ENCODE measurements at places on chromosomes 11 and 22. TPM values are rescaled to one million over a fixed set of nuclear protein-coding genes. Genes with fewer than 3 reads are reported as not detected.

DNA sequence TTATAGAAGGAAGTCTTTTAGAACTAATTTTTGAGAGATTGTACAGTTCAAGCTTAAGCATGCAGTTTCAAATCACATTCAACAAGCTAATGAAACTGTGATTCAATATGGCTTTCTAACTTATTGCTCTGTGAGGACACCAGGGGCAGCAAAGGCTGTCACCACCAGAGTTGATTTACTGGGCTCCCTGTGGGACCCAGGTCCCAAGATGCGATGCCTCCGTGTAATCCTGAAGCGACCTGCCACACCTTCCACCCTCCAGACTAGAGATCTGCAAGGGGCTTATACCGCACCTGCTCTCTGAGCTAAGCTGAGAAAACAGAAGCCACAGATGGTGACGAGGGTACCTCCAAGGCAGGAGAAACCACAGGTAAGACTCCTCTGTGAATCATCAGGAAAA, 918 bp upstream of the OR51Q1 start:
- H3K4me1 ChIP-seq: no peaks in the 10 kb centered on the region
- DNase-seq: no peak
- H3K27me3 ChIP-seq: peaks cover 14% of the 10 kb centered on the region
- no peak overlapping the region for H3K4me3 ChIP-seq

GRCh38 chr11:24531528-24531927, 34.7 kb downstream of the LUZP2 start:
- H3K4me3 ChIP-seq: no peak overlapping the region
- H3K4me1 ChIP-seq: no peaks in the 10 kb centered on the region
- no peaks in the 10 kb centered on the region for H3K36me3 ChIP-seq
- no peak overlapping the region for H3K27ac ChIP-seq
- H3K27me3 ChIP-seq: no peaks in the 10 kb centered on the region

- H3K27ac ChIP-seq: no peak overlapping the region
- H3K4me1 ChIP-seq: peaks cover 10% of the 10 kb centered on the region
- peak overlapping the region; percentile 70 for H3K4me3 ChIP-seq
- peak; percentile 27 for DNase-seq
- H3K27me3 ChIP-seq: peaks cover 46% of the 10 kb centered on the region
- no peaks in the 10 kb centered on the region for H3K36me3 ChIP-seq
Observed at GRCh38 chr11:61587541-61587941, 6.7 kb upstream of the SYT7 start.

DNA sequence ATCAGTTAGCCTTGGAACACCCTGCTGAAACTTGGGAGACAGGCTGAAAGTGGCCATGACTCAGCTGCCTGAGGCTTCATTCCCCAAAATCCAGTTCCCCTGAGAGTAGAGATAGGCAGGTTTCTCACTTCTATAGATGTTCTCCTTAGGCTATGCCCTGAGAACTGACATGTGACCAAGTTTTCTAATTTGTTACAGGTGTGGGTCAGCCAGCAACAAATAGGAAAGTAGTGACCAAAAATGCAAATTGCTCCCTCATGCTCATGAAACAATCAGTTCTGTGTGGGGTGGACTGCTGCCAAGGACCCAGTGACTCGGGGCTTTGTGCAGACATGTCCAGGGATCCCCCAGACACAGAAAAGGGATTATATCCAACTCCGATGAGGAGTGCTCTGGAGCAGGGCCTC, 7.3 kb upstream of the CCDC15 start:
- DNase-seq: no peak
- peaks cover 10% of the 10 kb centered on the region for H3K36me3 ChIP-seq
- H3K4me3 ChIP-seq: no peak overlapping the region
- H3K4me1 ChIP-seq: peaks cover 20% of the 10 kb centered on the region
- no peak overlapping the region for H3K27ac ChIP-seq

- no peaks in the 10 kb centered on the region for H3K27me3 ChIP-seq
- no peaks in the 10 kb centered on the region for H3K4me1 ChIP-seq
- no peak for DNase-seq
- H3K36me3 ChIP-seq: no peaks in the 10 kb centered on the region
- no peak overlapping the region for H3K4me3 ChIP-seq
Observed at GRCh38 chr11:100269516-100269915, 417.6 kb upstream of the ARHGAP42 start.

- DNase-seq: no peak
- no peaks in the 10 kb centered on the region for H3K36me3 ChIP-seq
- peaks cover 46% of the 10 kb centered on the region for H3K4me1 ChIP-seq
- H3K4me3 ChIP-seq: no peak overlapping the region
Observed at GRCh38 chr22:24289114-24289513, 18.5 kb downstream of the SPECC1L start.

- no peaks in the 10 kb centered on the region for H3K27me3 ChIP-seq
- H3K27ac ChIP-seq: no peak overlapping the region
- DNase-seq: no peak
Observed at GRCh38 chr11:14331476-14332136, 27.4 kb downstream of the RRAS2 start.

DNA sequence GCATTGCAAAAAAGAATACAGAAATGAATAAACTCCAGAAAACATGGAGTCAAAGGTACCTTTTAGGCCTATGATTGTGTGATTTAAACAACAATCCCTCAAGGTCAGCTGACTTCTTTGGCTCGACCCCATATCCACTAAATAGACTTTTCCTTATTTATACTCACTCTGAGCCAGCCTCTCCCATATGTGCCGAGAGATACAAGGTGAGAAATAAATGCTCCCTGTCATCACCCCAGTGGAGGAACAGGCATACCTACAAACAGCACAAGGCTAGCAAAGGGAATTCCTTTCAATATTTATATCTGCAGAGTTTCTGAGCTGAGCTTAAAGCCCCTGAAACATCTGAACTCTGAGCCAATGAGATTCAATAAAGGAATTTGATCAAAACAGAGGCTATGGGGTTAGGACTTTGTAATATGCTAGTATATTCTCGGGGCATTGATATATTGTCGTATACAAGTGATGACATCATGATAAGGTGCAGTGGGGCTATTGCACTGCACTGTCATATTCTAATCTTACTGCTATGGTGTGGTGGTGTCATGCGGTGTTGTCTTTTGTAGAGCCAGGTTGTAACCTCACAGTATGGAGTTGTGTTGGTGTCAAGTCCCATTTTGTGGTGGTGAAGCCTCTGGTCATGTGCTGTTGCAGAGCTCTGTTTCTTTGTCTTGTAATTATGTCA, 56.0 kb upstream of the GALNT18 start:
- H3K27ac ChIP-seq: no peak overlapping the region
- H3K36me3 ChIP-seq: no peaks in the 10 kb centered on the region
- peaks cover 7% of the 10 kb centered on the region for H3K27me3 ChIP-seq

DNA sequence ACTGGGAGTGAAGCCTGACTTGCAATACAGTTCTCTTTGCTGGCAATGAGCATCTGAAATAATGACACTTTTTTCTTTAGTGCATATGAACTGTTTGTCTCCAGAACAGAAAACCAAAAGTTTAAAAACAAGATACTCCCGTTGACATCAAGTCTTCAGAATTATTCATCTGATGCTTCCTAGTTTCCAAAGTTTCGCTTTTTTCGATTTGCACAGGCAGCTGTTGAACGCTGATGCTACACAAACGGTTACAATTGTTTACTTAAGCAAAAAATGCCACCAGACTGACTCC, 612 bp upstream of the BIRC2 start:
- H3K36me3 ChIP-seq: peaks cover 2% of the 10 kb centered on the region
- DNase-seq: no peak
- H3K27ac ChIP-seq: peak overlapping the region; percentile 100
- peaks cover 60% of the 10 kb centered on the region for H3K4me1 ChIP-seq
- peak overlapping the region; percentile 95 for H3K4me3 ChIP-seq

GRCh38 chr11:10866893-10867331, 9.1 kb upstream of the ZBED5 start:
- no peak overlapping the region for H3K27ac ChIP-seq
- DNase-seq: no peak
- H3K4me1 ChIP-seq: peaks cover 37% of the 10 kb centered on the region
- peaks cover 3% of the 10 kb centered on the region for H3K36me3 ChIP-seq
- no peaks in the 10 kb centered on the region for H3K27me3 ChIP-seq

GRCh38 chr11:125591649-125592304, 875 bp upstream of the STT3A start:
- peak overlapping the region; percentile 99 for H3K4me3 ChIP-seq
- H3K27ac ChIP-seq: peak overlapping the region; percentile 97
- H3K4me1 ChIP-seq: peaks cover 67% of the 10 kb centered on the region
- H3K36me3 ChIP-seq: peaks cover 24% of the 10 kb centered on the region
- no peaks in the 10 kb centered on the region for H3K27me3 ChIP-seq
- peak; percentile 46 for DNase-seq

GRCh38 chr11:32344946-32345345, 90.4 kb downstream of the WT1 start:
- no peaks in the 10 kb centered on the region for H3K36me3 ChIP-seq
- peaks cover 35% of the 10 kb centered on the region for H3K27me3 ChIP-seq
- H3K27ac ChIP-seq: peak overlapping the region; percentile 41

DNA sequence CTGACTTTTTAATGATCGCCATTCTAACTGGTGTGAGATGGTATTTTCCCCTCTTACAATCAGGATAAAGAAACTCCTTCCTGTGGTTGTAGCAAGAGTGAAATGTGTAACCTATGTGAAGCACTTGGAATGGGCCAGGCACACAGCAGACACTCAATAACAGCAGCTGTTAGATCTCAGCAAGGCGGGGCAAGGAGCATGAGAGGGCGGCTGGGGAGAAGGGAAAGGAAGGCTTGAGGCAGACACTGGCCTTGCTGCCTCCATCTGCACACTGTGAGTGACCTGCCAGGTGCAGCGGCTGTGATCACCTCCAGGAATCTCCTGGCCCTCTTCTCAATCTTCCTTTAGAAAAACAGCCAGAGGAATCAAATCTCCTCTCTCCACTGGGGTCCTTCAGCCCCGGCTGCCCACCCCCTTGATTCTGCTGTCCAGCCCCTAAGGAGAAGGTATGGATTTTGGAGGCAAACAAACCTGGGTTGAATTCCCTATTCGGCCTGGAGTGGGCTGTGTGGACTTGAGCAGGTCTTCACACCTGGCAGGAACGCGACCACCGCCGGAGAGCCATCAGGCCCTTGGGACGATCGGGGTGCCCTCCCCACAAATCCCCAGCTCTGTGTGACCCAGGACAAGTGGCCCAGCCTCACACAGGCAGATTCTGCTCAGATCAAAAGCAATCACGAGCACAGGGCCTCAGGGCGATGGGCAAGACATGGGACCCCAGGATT, 49.0 kb downstream of the RPUSD4 start:
- no peaks in the 10 kb centered on the region for H3K4me1 ChIP-seq
- H3K27ac ChIP-seq: no peak overlapping the region
- H3K36me3 ChIP-seq: no peaks in the 10 kb centered on the region
- H3K27me3 ChIP-seq: no peaks in the 10 kb centered on the region

- H3K27ac ChIP-seq: no peak overlapping the region
- H3K4me3 ChIP-seq: no peak overlapping the region
- DNase-seq: no peak
- peaks cover 13% of the 10 kb centered on the region for H3K27me3 ChIP-seq
- H3K36me3 ChIP-seq: no peaks in the 10 kb centered on the region
- no peaks in the 10 kb centered on the region for H3K4me1 ChIP-seq
Observed at GRCh38 chr11:15159085-15159484, 44.4 kb downstream of the INSC start.

GRCh38 chr11:47524291-47524874, 28.5 kb downstream of the CELF1 start:
- H3K4me3 ChIP-seq: peak overlapping the region; percentile 75
- peak; percentile 28 for DNase-seq
- peak overlapping the region; percentile 83 for H3K27ac ChIP-seq
- peaks cover 77% of the 10 kb centered on the region for H3K4me1 ChIP-seq
- H3K36me3 ChIP-seq: no peaks in the 10 kb centered on the region
- no peaks in the 10 kb centered on the region for H3K27me3 ChIP-seq

DNA sequence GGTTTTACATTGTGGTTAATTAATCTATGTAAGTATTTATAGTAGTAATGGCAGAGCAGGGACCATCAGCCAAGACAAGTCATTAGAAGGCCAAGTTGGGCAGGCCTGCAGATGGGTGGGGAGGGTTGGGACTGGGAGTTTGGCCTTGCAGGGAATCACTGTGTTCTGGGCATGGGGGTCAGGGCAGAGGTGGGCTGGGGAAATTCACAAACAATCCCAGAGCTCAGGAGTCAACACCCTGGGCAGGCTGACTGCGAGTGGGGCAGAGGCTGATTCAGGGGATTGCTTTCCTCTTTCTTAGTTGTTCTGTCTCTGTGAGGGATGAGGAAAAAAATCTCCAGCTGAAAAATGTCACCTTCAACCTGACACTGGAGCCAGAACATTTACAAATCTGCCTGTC, 322.5 kb downstream of the NTM start:
- H3K4me3 ChIP-seq: no peak overlapping the region
- H3K27me3 ChIP-seq: peaks cover 24% of the 10 kb centered on the region
- no peak overlapping the region for H3K27ac ChIP-seq
- peaks cover 5% of the 10 kb centered on the region for H3K4me1 ChIP-seq
- no peak for DNase-seq
- no peaks in the 10 kb centered on the region for H3K36me3 ChIP-seq

GRCh38 chr11:65426839-65427690, 4.5 kb downstream of the NEAT1 start:
- H3K4me3 ChIP-seq: peak overlapping the region; percentile 88
- peak overlapping the region; percentile 100 for H3K27ac ChIP-seq
- peak; percentile 61 for DNase-seq
- no peaks in the 10 kb centered on the region for H3K27me3 ChIP-seq
- H3K4me1 ChIP-seq: peaks cover 80% of the 10 kb centered on the region

DNA sequence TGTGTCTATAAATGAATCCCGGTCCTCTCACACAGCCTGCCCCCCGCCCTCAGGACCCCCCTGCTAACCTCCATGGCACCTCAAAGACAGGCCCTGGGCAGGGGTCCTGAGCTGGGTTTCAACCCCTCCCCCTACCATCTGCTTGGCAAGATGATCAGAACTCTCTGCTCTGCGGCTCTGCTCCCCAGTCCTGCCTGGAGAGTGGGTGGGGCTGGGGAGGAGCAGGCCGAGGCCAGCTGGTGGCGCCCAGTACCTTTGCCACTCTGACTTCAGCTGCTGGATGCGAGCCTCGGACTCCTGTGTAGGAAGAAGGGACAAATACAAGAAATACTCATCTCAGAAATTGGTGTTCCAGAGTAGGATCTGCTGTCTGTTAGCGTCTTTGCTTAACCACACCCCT, 15.0 kb downstream of the SUN2 start:
- no peak for DNase-seq
- no peak overlapping the region for H3K4me3 ChIP-seq

The NPTXR gene
- total RNA-seq: 6.3 TPM

The WNT7B gene
- total RNA-seq: not detected

The RTN3 gene
- 89.9 TPM for total RNA-seq

The C11orf87 gene
- total RNA-seq: not detected

The GLB1L2 gene
- 2.4 TPM for total RNA-seq

The OR10A2 gene
- total RNA-seq: not detected

The C11orf52 gene
- not detected for total RNA-seq

The OR2AG2 gene
- total RNA-seq: not detected

The TIGD3 gene
- total RNA-seq: 1.3 TPM

The CHRNA10 gene
- 2.8 TPM for total RNA-seq

The ZC3H12C gene
- total RNA-seq: 2.5 TPM

Measured in activated T-cell treated with anti-CD3 and anti-CD28 coated beads, Interleukin-2, amount 50 U/mL, for 72 hours (primary cell).